DMS79 (cell line): ENCODE measurements at places on chromosomes 16 and 17.
A peak's percentile ranks its signal among the peaks of the same experiment; 100 is the strongest.

- peak; percentile 7 for DNase-seq
Observed at GRCh38 chr16:5604770-5605169, 507.2 kb upstream of the EEF2KMT start.

DNA sequence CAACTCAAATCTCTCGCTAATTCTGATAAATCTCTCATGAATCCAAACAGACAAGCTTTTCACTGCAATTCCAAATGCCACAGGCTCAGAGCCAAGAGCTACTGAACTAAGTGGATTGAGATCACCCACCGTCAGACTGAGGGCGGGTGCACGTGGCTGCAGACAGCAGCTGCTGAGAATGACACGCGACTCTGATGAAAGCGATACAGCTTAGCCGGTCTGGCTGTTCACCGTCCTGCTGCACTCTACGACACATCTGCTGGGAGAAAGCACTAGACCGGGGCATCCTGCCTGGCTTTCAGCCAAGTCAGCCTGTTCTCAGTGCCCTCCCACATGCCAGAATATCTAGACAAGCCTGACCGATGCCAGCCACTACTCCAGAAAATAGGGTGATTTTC lies 42.6 kb downstream of the KLHDC4 start:
- DNase-seq: peak; percentile 87

GRCh38 chr16:78310990-78311561 lies 211.6 kb downstream of the WWOX start:
- DNase-seq: no peak

- DNase-seq: no peak
Observed at GRCh38 chr17:71115669-71115972, 946.3 kb downstream of the KCNJ2 start.

GRCh38 chr16:79703066-79703465 lies 102.5 kb upstream of the MAF start:
- DNase-seq: no peak

DNA sequence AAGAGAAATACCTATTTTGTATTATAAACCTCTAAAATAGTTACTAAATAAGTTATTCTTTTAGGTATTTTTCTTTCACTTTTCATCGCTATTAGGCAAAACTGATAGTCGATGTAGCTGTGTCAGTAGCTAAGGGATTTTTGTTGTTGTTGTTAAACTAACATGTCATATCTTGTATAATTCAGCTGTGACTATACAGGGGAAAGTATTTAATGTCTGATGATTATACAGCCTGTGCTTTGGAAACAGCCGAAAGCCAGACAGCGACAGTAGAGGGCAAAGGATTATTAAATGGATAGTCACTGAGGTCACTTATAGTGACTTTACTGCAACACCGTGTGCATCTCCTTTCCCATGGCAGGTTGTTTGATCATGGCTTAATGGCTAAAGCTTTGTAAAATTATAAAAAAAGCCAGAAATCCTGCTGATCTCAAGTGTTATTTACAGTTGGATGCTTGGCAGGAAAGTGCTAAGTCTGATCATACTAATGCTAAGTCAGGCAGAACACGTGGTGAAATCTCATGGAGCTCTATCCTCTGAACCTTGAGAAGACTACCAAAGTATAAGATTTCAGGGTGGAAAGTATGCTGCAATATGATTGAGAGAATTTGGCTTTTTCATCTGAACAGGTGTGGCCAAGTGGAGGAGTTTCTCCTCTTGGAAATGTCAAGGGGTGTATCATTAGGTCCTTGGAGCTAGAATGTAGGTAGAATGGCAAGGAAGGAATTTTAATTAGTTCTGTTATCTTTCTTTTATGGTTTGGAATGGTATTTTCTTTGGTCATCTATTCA lies 88.4 kb downstream of the FTO start:
- DNase-seq: peak; percentile 25

GRCh38 chr16:1026057-1026783 lies 44.6 kb downstream of the SOX8 start:
- no peak for DNase-seq

DNA sequence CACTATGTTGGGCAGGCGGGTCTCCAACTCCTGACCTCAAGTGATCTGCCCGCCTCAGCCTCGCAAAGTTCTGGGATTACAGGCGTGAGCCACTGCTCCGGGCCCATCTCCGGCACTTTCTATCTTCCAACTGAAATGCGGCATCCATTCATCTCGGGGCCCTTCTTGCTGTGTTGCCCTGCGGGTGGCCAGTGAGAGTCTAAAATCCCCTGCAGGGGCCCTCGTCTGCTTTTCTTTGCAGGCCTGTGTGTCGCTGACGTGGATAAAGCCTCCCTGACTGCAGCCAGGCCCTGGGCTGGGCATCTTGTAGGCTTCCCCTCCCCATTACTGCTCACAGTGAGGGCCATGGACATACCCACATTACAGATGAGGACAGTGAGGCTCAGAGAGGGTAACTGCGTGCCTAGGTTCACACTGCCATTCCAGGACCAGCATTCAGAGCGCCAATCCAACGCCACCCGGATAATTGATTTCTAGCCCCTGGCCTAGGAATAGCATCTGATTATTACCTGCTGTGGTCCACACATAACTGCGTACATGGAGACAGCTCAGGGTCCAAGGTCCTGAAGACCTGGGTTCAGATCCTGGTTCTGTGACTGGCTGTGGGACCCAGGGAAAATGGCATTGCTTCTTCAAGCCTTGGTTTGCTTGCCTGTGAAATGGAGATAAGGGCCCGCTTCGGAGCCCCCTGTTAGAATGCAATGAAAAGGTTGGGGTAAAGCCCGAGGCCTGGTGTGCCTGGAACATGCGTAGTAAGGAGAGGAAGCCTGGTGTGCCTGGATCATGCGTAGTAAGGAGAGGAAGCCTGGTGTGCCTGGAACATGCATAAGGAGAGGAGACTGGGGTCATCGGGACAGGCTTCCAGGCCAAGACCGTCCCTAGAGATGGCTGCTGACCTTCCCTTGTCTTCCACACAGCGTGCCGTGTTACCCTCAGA lies 25.0 kb downstream of the CRISPLD2 start:
- DNase-seq: no peak

DNA sequence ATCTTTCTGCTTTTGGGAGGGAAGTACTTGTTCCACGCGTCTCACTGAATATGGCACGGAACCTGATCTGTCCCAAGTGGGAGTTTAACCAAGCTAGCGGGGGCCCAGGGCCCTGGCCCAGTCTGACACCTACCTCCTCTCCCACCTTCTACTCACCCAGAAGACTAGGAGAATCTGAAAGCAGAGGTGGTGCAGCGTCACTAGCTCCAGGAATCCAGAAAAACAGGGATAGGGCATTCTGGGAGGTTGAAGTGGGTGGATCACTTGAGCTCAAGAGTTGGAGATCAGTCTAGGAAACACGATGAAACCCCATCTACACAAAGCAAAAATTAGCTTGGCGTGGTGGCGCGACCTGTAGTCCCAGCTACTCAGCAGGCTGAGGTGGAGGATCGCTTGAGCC lies 163.5 kb upstream of the ZNF267 start:
- no peak for DNase-seq

GRCh38 chr16:4386451-4386805 lies 14.8 kb downstream of the VASN start:
- DNase-seq: no peak

DNA sequence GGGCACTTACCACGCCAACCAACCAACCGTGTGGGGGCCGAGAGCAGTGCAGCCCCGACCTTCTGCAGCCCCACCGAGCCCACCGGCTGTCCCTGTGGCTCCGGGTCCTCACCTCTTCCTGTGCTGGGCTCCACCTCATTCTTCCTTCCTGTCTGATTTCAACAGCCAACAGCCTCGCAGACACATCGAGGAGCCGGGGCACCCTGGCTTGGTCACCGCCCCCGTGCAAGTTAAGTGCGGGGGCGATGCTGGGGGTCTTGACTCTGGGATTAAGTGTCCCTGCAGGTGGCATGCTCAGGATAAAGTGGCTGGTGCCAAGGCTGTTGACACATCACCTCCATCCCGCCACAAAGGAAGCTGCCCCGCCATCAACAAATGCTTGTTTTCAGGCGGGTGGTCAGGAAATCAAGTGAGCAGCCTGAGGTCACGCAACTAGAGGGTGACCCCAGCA lies at the start of gene NLRC3:
Gene NLRC3 (minus strand): TSS at position 102 of the 451 bp plus-strand sequence. CDS start 12,367 bp downstream, outside the sequence.
- DNase-seq: no peak

GRCh38 chr17:67362173-67362572 lies 4.2 kb downstream of the PSMD12 start:
- DNase-seq: no peak

DNA sequence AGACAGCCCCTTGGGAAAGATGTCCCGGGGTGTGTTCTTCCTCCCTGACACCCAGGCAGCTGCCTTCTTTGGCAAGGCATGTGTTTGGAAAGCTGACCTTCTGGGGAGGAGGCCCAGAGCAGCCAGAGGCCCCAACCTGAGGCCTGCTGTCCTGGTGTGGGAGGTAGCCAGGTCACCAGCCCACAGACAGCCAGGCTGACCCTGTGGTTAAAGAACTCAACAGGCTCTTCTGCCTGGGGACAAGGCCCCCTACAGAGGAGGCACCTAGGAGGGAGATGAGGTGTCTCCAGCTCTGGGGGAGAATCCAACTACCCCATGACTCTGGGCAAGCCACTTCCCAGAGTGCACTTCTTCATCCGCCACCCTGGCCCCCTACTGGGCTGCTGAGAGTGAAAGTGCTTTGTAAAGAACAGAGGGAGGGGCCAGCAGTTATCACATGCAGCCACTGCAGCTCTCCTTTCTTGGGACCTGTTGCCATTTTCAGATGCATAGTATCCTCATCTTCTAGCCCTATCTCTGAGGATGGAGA lies 13.1 kb upstream of the SREBF1 start:
- no peak for DNase-seq

- no peak for DNase-seq
Observed at GRCh38 chr17:9162275-9162985, 141.1 kb downstream of the NTN1 start.

DNA sequence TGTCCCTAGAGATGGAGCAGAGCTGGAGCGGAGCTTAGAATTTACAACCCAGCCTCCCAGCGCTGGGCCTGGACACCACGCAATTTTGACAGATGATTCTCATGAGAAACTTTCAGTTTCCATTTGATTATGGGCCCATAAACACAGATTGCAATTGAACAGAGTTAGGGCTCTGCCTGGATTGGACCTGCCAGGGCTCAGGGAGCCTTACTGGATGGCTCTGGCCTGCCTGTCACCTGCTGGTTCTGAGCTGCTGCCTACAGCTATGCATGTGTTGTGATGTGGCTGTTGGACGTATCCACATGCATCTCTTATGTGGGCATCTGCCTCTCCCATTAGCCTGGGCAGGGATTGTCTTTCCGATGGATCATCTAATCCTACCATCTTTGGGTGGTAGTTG lies 73.4 kb upstream of the SDK2 start:
- no peak for DNase-seq

DNA sequence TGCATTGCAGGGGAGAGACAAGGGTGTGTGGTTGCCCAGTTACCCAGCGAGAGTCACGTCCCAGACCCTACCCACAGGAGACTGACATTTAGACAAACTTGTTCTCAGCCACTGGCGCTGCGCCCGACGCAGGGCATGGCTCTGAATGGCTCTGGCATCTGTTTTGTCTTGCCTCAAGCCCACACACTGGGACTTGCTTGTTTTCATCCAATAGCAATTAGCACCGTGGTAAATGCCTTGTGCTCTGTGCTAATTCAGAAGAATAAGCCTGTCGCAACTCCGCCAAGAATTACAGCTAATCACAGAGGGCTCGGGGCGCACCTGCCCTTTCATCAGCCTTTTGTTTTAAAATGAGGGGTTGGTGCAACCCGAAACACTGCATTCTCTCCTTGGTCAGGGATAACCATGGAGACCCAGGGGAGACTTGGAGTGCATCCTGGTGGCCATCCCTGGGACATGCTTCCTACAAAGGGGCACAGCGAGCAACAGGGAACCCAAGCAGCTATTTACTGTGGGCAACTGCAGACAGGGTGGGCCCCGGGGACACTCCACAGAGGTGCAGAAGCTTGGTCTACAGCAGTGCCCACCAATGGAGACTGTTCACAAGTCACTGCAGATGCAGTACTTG lies 220.6 kb upstream of the ZFHX3 start:
- no peak for DNase-seq
